ENCODE measurements at places on chromosomes 11 and 22.
A peak's percentile ranks its signal among the peaks of the same experiment; 100 is the strongest.

- H3K4me3 ChIP-seq: no peak overlapping the region
- no peak for DNase-seq
- peaks cover 10% of the 10 kb centered on the region for H3K4me1 ChIP-seq
Measured at GRCh38 chr11:13209379-13209778, 68.2 kb upstream of the BMAL1 start.

- no peaks in the 10 kb centered on the region for H3K27me3 ChIP-seq
- no peaks in the 10 kb centered on the region for H3K36me3 ChIP-seq
- no peaks in the 10 kb centered on the region for H3K4me1 ChIP-seq
- no peak overlapping the region for H3K27ac ChIP-seq
- H3K4me3 ChIP-seq: no peak overlapping the region
Measured at GRCh38 chr11:123587559-123587958, 66.9 kb downstream of the SCN3B start.

DNA sequence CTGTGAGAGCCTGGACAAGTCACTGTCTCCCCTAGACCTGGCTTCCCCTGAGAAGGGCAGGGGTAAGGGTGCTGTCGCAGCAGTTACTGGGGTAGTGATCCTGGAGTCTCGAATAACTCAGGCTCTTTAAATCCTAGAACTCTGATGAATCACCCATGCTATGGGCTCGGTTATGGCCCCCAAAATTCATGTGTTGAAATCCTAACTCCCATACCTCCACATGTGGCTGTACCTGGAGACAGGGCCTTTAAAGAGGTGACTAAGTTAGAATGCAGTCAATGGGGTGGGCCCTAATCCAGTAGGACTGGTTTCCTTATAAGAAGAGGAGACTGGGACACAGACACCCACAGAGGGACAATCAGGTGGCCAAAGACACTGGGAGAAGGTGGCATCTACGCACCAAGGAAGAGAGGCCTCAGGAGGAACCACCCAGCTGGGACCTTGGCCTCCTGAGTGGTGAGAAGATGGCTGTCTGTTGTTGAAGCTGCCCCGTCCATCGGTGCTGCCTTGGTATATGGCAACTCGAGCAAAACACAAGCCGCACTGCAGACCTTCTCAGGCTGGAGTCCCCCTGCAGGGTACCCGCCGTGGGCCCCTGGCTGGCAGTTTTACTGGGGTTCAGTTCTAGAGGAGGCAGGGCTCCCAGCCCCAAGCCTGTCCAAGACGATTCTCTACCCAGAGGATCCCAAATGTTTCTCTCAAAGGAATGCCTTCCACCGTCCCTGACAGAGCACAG is 48.8 kb upstream of the SHISAL1 start:
- no peak overlapping the region for H3K4me3 ChIP-seq
- no peak overlapping the region for H3K27ac ChIP-seq
- no peak for DNase-seq
- H3K36me3 ChIP-seq: no peaks in the 10 kb centered on the region

- H3K27ac ChIP-seq: no peak overlapping the region
- H3K36me3 ChIP-seq: no peaks in the 10 kb centered on the region
- H3K4me1 ChIP-seq: no peaks in the 10 kb centered on the region
- H3K4me3 ChIP-seq: no peak overlapping the region
- H3K27me3 ChIP-seq: no peaks in the 10 kb centered on the region
Measured at GRCh38 chr22:33848251-33848650, 72.0 kb downstream of the LARGE1 start.

DNA sequence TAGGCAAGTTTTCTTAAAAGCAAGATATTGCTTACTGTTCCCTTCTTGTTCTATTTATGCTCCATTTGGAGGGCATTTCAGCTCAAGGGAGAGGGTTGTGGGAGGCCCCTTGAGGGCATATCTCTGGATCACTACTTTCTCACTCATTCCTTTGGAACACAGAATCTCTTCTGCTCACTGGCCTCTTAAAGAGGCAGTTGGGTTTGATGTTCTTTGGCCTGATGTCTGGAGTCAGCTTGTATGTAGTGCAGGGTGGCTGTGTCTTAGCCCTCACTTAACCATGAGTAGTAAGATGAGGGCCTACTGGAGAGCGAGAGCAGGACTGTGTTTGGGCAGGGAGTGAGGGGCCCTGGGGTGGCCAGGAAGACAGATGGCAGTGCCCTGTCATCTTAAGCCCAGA is 3.6 kb downstream of the INCENP start:
- H3K27me3 ChIP-seq: no peaks in the 10 kb centered on the region
- no peaks in the 10 kb centered on the region for H3K36me3 ChIP-seq
- H3K4me1 ChIP-seq: peaks cover 19% of the 10 kb centered on the region
- DNase-seq: no peak
- no peak overlapping the region for H3K4me3 ChIP-seq
- no peak overlapping the region for H3K27ac ChIP-seq

DNA sequence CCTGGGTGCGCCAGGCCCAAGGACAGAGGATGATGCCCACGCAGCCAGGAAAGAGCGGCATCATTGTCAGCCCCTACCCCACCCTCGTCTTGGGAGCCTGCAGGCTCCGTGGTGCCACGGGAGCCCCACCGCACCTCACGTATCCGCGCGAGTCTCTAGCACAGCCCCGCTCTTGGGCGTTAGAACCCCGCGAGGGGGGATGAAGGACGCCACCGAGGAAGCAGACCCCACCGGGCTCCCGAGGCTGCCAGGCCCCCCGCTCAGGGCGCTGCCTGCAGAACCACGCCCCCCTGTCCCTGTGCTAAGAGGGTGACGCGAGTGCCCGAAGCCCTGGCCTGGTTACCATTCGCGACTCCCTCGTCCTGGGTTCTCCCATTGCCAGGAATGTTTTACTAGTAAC is 52.3 kb upstream of the MS4A8 start:
- no peak overlapping the region for H3K27ac ChIP-seq
- H3K4me3 ChIP-seq: no peak overlapping the region
- no peak for DNase-seq
- no peaks in the 10 kb centered on the region for H3K27me3 ChIP-seq

DNA sequence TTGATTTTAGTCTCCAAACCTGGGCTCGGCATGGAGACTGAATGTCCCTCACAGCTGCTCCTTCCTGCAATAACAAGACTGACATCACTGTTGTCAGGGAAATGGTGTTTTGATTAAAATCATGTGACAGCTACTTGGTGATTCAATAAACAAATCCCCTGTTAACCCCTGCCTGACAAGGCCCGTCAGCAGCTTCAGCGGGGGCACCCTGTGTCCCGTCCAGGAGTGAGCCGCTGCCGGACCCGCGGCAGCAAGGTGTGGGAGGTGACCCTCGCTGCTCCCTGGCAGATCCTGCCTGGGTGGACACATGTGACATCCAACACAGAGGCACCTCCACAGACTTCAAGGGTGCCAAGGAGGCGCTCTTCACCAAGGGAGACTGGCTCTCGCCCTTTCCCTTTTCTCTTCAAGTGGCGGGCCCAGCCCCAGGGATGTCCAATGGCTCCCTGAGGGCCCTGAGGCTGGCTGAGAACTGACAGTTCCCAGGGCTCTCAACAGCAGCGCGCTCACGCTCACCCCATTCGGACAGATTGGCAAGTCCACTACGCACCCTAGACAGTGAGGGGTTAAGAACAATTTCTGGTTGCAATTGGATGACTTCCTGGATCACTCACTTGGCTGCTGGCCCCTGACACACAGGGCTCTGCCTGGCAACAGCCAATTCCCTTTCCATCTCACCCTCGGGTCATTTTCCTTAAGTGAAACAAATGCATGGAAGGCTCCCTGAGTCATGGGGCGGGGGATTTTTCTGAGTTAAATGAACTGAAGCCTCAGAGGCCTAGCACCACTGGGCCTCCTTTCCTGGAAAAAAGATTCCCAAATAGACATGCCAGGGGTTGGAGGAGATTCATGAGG is 30.7 kb downstream of the PPP2R1B start:
- H3K4me1 ChIP-seq: no peaks in the 10 kb centered on the region
- H3K27me3 ChIP-seq: no peaks in the 10 kb centered on the region
- H3K4me3 ChIP-seq: no peak overlapping the region
- no peak overlapping the region for H3K27ac ChIP-seq
- DNase-seq: no peak

GRCh38 chr11:28794405-28794804 is 686.2 kb downstream of the METTL15 start:
- H3K27me3 ChIP-seq: no peaks in the 10 kb centered on the region
- no peak for DNase-seq
- H3K4me3 ChIP-seq: no peak overlapping the region
- H3K36me3 ChIP-seq: no peaks in the 10 kb centered on the region
- no peak overlapping the region for H3K27ac ChIP-seq
- H3K4me1 ChIP-seq: no peaks in the 10 kb centered on the region

GRCh38 chr11:45079943-45080719 is 66.3 kb upstream of the PRDM11 start:
- peaks cover 62% of the 10 kb centered on the region for H3K4me1 ChIP-seq
- no peaks in the 10 kb centered on the region for H3K27me3 ChIP-seq
- H3K27ac ChIP-seq: peak overlapping the region; percentile 21
- H3K4me3 ChIP-seq: peak overlapping the region; percentile 41
- no peaks in the 10 kb centered on the region for H3K36me3 ChIP-seq
- DNase-seq: peak; percentile 80

- no peaks in the 10 kb centered on the region for H3K27me3 ChIP-seq
- DNase-seq: no peak
- no peak overlapping the region for H3K27ac ChIP-seq
- no peak overlapping the region for H3K4me3 ChIP-seq
Measured at GRCh38 chr11:5620651-5621521, 3.9 kb upstream of the TRIM34 start.

- no peak overlapping the region for H3K4me3 ChIP-seq
- no peak overlapping the region for H3K27ac ChIP-seq
- H3K4me1 ChIP-seq: no peaks in the 10 kb centered on the region
- no peak for DNase-seq
Measured at GRCh38 chr11:134132808-134133207, 63.9 kb downstream of the JAM3 start.

GRCh38 chr11:35567737-35568465 is 42.5 kb upstream of the PAMR1 start:
- no peaks in the 10 kb centered on the region for H3K36me3 ChIP-seq
- DNase-seq: no peak
- H3K4me1 ChIP-seq: no peaks in the 10 kb centered on the region
- H3K27me3 ChIP-seq: peaks cover 3% of the 10 kb centered on the region

DNA sequence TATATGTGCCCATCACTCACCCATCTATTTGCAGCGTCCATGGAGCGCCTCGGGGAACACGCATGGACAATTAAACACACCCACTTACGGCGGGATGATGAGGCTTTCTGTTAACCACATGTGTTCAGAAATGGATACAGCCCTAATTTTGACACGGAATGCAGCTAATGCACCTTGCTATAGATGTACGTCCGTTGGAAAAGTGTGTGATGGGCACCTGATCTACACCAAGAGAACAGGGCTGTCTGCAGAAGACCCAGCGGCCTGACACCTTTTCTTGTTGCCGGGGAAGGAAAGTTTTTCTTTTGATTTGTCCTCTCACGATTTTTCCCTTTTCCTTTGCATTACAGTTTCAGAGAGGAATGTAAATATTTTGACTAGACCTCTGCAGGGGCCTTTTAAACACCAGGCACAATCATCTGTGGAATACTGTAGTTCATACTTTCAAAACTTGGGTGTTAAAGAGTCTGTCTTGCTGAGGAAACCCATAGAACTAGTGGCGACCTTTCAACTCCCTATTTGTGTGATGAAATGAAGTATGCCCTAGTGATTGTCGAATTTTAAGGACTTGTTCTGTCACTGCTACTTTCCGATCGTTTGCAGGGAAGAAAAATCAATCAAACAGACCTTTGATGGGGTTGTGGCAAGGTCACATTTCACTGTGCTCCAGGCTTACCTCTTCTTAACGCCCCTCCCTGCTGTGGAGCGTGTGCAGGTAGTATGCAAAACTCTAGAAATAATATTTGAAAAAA is 16.5 kb upstream of the PAX6 start:
- H3K27ac ChIP-seq: no peak overlapping the region
- no peaks in the 10 kb centered on the region for H3K36me3 ChIP-seq
- no peak for DNase-seq
- H3K4me1 ChIP-seq: no peaks in the 10 kb centered on the region

DNA sequence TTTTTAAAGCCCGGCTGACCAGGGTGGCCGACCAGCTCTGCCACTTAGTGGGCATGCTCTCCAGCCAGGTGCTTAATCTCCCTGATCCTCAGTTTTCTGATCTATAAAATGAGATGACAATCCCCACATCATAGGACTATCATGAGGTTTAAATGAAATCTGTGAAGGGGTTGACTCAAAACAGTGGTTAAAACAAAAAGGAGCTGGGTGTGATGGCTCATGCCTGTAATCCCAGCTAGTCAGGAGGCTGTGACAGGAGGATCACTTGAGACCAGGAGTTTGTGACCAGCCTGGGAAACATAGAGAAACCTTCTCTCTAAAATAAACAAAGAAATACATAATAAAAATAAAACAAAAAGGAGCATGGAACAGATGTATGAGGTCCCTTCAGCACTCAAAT is 3.6 kb upstream of the C11orf86 start:
- H3K4me1 ChIP-seq: no peaks in the 10 kb centered on the region
- no peak overlapping the region for H3K27ac ChIP-seq
- H3K36me3 ChIP-seq: no peaks in the 10 kb centered on the region
- DNase-seq: no peak
- H3K27me3 ChIP-seq: no peaks in the 10 kb centered on the region

All from CD8-positive, alpha-beta memory T cell (primary cell).